ENCODE measurements at places on chromosomes 5 and 9.
A peak's percentile ranks its signal among the peaks of the same experiment; 100 is the strongest.

DNA sequence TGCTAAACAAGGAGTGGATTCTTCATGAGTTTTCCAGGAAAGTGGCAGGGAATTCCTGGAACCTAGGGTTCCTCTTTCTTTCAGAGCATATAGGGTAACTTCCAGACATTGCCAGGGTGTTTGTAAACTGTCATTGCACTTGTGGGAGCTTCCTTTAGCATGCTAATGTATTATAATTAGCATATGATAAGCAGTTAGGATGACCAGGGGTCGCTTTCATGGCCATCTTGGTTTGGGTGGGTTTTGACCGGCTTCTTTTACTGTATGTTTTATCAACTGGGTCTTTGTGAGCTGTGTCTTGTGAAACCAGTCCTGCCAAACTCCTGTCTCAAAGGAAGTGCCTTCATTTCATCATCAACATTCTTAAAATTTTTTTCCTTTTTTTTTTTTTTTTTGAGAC, 11.9 kb upstream of the MELK start:
- no peak for DNase-seq

DNA sequence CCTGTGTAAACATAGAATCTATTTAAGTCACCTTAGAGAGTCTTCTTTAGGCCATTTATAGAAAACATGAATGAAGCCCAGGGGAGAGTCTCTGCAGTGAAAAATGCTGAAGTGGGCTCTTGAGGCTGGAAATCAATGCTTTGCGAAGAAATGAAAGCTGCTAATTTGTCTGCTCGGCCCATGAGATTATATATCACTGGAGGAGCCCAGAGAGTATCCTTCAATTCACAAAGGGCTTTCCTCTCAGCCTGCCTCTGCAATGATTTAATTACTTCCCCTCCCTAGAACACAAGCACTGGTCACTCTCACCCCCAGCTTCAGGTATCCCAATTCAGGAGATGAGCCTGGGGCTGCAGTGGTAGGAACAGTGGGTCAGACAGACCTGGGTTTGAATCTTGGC, 8.2 kb upstream of the DRD1 start:
- DNase-seq = no peak

DNA sequence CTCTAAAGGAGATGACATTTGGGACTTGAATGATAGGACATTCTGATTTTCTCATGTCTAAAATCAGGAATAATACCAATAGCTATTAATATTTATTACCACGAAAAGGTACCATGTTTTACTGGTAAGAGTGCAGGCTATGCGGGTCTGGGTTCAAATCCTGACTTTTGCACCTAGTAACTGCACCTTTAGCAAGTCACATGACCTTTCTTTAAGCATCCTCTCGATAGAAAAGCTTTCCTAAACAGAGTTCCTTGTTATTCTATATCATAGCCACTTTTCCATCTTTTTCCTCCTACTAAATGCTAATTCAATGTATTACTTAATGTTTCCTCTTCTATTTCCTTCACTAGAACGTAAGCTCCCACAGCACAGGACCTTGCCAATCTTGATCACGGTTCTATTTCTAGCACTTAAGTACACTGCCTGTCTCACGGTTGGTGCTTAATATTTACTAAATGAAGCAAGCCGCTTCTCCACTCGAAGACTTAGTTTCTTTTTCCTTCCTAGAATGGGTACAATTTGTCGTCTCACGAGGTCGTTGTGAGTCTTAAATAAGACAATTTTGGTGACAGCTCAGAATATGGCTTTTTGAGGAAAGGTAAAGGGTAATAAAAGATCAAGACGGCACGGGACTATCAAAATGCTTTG, 816 bp downstream of the RBM18 start:
- DNase-seq = no peak

DNA sequence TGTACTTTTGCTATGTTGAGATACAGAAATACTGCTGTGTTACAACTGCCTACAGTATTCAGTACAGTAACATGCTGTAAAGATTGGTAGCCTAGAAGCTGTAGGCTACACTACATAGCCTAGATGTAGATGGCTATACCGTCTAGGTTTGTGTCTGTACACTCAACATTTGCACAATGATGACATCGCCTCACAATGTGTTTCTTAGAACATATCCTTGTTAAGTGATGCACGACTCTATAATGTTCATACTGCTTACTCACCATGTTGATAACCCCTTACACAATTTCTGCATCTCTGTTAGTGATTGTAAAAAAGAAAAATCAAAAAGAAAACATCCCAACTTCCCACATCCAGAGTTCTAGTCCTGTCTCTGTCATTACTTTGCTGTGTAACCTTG, 450.0 kb downstream of the CCDC171 start:
- no peak for DNase-seq

GRCh38 chr5:126746290-126746689, 30.6 kb upstream of the LMNB1 start:
- no peak for DNase-seq

DNA sequence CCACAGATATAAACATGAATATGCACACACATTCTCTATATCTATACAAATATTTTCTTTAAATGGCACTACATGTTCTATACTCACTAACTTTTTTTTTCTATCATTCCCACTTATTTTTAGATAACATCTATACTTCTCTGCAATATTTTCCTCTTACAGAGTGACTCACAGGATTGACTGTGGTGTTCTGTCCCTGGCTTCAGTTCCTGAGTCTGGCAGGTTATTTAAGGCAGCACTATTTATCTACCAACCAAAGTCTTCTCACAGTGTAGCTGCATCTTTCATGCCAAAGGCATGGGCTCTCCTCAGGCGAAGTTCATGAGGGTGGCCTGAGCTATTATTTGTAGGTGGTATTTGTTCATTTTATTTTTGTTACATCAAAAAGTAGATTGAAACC, 409.0 kb downstream of the PRR16 start:
- peak; percentile 5 for DNase-seq

DNA sequence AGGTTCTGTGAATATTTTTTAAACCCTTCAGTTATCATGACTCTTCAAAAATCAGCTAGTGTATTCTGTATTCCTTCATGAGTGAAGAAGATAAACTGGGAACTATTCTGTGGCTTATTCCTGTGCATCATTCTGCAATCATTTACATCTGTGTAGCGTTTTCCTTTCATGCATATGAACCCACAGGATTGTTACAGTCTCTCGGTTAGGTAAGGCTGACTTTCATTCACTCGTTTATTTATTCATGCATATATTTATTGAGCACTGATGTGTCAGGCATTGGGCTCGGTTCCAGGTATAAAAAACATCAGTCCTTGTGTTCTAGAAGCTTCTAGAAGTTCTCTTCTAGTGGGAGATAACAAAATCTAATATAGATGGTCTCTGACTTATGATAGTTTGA, 318.4 kb downstream of the MAN2A1 start:
- DNase-seq = no peak

DNA sequence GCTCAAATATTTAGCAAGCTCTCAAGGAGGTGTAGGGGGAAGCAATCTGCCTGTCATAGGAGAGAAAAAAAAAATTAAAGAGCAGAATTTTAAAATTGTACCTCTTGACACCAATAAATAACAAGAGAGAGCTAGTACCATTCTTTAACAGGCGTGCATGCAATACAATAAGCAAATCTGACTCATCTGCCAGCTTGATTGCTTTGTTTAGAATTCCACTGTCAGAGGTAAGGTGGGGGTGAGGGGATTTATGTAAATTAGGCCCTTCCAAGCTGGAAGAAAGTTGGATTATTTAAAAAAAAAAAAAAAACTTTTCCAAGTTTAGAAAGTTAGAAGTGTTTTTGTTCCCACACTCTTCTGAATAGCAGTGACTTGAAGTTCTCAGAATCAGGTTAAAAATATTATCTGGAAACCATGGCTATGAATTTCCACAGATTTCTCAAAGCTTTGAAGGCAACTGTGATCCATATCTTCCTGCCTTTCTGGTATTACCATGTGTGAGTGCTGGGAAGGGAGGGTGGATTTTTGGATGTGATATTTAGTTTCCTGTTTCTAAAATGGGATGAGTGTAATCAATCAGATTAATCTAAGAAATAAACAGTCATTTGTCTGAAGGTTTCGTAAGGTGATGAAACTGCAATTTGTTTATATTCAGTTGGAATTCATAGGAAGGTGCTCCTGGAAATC, 477.5 kb downstream of the TLE4 start:
- DNase-seq = no peak

- DNase-seq = no peak
These were observed 165.8 kb upstream of the ANKH start for GRCh38 chr5:15037247-15037908.

DNA sequence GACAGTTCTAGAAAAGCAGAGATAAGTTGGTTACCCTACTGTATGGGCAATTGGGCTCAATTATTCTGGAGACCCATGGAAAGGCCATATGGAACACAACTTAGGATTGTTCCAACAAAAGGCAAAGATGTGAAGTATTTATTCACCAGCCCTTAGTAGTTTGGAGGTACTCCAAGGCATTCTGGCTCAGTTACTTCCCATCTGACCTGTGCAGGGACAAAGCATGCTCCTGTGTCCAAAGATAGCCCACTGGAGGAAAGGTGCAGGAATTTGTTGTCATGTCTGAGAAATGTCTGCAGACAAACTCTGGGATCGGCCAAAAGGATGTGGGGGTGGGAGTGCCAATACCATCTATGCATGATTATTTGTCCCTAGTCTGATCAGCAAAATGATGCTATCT, 279.5 kb upstream of the PTGER4 start:
- DNase-seq = no peak

DNA sequence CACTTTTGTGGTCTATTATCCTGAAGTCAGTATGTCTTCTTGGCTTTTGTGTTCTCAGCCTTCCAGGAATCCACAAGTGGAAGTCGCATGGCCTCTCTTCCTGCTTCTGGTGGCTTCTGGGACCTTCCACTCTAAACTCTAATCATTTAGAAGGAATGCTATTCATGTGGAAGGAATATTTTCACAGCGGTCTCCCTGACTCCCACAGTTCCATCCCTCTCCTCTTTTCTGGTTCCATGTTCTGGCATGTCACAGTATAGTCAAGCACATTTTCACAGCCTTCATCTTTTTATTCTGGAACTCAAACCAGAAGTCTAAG, 7.3 kb upstream of the RAI14 start:
- no peak for DNase-seq

- DNase-seq = no peak
These were observed 236.3 kb downstream of the NSG2 start for GRCh38 chr5:174281855-174282254.

GRCh38 chr9:16598316-16598715, 272.2 kb downstream of the BNC2 start:
- no peak for DNase-seq

DNA sequence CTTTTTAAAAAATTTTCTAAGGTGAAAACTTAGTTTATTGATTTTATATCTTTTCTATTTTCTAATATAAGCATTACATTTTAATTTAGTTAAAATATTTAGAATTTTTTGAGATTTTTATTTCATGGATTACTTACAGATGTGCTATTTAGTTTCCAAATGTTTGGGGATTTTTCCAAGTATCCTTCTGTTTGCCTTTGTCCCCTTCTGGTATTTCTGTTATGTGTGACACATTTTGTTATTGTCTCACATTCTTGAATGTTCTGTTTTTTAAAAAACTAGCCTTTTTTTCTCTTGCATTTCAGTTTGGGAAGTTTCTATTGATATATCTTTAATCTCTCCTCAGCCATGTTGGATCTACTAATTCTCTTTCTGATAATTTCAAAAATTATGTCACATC, 234.9 kb downstream of the FAM170A start:
- DNase-seq = no peak

GRCh38 chr5:149326611-149327010, 18.7 kb upstream of the GRPEL2 start:
- no peak for DNase-seq

DNA sequence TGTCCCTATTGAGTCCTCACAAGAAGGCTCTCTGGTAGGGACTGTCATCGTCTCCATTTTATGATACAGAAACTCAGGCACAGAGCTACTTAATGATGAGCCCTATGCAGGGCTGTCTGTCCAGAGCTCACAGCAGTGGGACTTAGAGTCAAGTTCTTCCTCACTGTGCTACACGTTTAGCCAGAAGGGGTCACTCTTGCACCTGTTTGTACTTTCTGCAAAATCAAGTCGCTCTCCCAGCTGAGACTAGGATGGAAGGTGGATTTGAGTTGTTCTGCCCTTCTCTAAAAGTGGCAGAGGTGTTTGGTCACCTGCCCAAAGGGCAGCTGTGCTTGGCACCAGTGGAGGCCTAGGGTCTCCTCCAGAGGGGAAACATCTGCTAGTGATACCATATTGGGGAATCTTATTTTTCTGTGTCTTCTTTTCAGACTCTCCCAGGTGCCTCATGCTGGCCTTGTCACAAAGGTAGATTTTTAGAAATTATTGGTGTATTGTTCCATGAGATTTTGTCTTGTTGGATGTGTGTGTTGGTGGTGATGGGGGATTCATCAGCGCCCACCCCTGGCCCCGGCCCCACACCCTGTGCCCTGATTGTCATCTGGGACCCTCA, 104.2 kb downstream of the PPARGC1B start:
- peak; percentile 12 for DNase-seq

DNA sequence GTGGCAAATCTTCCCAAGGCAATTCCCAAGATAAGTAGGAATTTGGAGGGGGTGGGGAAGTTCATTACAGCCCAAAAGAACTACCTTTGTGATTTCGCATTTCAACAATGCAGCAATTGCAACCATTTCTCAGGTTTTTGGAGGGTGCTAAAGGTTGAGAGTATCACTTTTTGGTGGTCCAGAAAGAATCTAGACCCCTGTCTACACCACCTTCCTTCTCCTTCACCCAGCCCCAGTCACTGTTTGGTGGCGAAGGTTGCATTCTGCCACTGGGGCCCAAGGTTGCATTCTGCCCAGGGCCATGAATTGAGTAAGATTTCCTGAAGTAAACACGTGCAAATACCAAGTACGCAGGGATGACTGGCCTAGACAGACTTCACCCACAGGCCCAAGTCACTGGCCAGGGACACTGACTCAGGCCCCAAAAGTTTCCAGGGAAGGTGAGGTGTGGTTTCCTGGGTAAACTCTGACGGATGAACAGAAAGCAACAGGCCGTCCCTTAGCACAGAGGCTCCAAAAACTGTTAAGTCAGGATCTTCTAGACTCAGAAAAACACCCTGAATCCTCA, 5.7 kb downstream of the PDE6A start:
- no peak for DNase-seq
